Activated naive CD8-positive, alpha-beta T cell treated with anti-CD3 and anti-CD28 coated beads, Interleukin-2, amount 10 ng/mL, durations not matched to agents 7 days and 5 days (primary cell): ENCODE measurements at places on chromosomes 1 and 21. TPM values are rescaled to one million over a fixed set of nuclear protein-coding genes. Genes with fewer than 3 reads are reported as not detected.

- no peak for DNase-seq
Measured at GRCh38 chr1:241269116-241269515, 87.9 kb downstream of the RGS7 start.

GRCh38 chr1:61961009-61961408 is 218.7 kb downstream of the PATJ start:
- no peak for DNase-seq

DNA sequence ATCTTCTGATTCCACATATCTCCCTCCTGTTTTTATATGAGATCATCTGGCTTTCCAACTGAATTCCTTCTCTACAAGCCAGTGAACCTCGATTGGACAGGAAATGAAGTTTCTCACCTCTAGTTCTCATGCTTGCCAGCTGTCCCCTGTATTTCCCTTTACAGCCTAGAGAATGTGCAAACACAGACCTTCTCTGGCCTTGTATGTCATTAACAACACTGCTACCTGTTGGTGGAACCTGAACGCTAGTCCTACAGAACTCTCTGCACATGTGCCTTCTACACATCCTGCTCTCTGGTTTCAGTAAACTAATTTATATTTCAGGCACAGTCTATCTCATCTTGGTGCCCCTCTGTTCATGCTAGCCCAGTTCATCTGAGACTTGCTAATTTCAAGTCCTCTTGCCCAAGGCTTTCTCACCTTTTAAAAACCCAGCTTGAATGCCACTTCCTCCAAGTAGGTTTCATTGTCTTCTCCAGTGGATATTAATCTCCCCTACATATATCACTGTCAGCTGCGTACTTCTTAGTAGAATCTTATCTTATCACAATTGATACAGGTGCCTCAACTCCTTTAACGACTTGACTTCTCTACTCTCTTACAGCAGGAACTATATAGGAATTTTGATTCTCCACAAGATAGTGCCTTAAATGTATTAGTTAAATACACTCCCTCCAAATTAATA is 549.9 kb downstream of the PLPP3 start:
- no peak for DNase-seq

- no peak for DNase-seq
Measured at GRCh38 chr1:31757204-31757679, 6.9 kb downstream of the ADGRB2 start.

GRCh38 chr1:32873484-32873883 is 2.8 kb upstream of the FNDC5 start:
- no peak for DNase-seq

GRCh38 chr1:118335331-118335732 is 150.3 kb upstream of the SPAG17 start:
- no peak for DNase-seq

GRCh38 chr1:3020263-3020909 is 881 bp upstream of the ACTRT2 start:
- DNase-seq, result no peak

GRCh38 chr1:205832326-205832751 is 17.6 kb downstream of the PM20D1 start:
- DNase-seq, result no peak

GRCh38 chr21:40616377-40616704 is 230.6 kb downstream of the DSCAM start:
- no peak for DNase-seq

DNA sequence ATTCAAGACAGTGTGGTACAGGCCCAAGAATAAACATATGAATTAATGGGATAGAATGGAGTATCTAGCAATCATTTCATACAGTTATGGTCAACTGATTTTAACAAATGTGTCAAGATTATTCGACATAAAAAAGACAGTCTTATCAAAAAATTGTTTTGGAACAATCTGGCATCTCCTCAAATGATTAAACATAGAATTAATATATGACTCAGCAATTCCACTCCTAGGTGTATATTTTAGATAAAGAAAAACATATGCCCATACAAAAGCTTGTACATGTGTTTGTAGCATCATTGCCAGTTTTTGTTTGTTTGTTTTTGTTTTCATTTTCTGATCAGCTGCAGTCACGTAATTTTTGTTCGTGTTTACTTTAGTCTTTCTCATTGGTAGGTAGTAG is 1188.3 kb downstream of the BRINP3 start:
- DNase-seq, result no peak

The ADORA3 gene
- not detected for total RNA-seq

The OR6K3 gene
- total RNA-seq, result not detected

The SLC37A1 gene
- total RNA-seq, result 24.7 TPM

The FMN2 gene
- total RNA-seq, result not detected

The NEGR1 gene
- not detected for total RNA-seq
